ENCODE measurements at places on chromosomes 13 and 19.

- DNase-seq: no peak
Measured at GRCh38 chr13:105915146-105915850, 620.2 kb downstream of the EFNB2 start.

GRCh38 chr19:45099467-45100191 is 6.7 kb downstream of the PPP1R37 start:
- DNase-seq: no peak

GRCh38 chr13:112910616-112911280 is 58.3 kb upstream of the MCF2L start:
- DNase-seq: no peak

DNA sequence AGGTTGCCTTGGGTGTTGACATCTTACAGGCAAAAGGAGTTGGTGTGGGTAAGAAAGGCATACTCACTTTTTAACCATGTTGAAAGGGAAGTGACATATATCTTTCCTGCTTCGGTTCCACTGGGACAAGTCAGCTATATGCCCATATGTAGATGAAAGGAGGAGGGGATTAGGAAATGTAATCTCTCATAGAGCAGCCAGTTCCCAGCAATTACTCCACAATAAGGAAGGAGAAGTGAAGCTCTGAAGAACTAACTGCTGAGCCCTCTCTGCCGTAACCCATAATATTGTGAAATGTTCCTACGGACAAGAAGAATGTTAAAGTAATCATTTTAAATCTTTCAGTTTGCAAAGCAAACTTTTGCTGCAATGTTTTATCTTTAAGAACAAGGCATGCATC is 82.2 kb downstream of the EDNRB start:
- no peak for DNase-seq

DNA sequence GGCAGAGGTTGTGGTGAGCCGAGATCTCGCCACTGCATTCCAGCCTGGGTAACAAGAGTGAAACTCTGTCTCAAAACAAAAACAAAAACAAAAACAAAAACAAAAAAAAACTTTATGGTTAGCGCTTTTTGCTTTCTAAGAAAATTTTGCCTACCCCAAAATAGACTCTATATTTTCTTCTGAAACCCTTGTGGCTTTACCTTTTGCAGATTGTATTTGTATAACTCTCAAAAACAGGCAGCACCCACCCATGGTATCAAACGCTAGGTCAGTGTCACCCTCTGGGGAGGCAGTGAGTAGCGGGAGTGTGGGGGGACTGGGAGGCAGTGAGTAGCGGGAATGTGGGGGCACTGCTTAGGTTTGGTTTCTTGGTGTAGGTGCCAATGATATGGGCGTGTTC is 7.5 kb upstream of the SLC39A3 start:
- no peak for DNase-seq

GRCh38 chr13:47317356-47317755 is 420.5 kb upstream of the HTR2A start:
- DNase-seq: no peak

DNA sequence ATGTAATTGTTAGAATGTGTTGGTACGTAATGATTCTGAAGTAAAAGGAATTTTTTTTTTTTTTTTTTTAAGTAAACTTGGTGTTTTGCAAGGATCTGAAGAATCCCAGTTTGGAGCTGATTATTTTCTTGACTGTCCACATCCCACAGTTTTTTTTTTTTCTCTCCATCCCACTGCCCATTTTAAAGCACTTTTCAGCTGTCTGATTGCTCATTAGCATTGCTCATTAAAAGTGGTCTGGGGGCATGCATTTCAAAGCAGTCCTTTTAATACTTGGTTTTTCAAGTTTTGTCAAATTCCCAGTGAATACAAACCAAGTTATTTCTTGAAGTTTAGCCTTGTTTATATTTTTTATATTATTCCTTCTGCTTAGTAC is 44.1 kb downstream of the SLAIN1 start:
- no peak for DNase-seq
